ENCODE measurements at places on chromosomes 1 and 21. TPM values are rescaled to one million over a fixed set of nuclear protein-coding genes. Genes with fewer than 3 reads are reported as not detected.

The DPT gene
- total RNA-seq: not detected

The AKR7A3 gene
- under 0.01 TPM for total RNA-seq

DNA sequence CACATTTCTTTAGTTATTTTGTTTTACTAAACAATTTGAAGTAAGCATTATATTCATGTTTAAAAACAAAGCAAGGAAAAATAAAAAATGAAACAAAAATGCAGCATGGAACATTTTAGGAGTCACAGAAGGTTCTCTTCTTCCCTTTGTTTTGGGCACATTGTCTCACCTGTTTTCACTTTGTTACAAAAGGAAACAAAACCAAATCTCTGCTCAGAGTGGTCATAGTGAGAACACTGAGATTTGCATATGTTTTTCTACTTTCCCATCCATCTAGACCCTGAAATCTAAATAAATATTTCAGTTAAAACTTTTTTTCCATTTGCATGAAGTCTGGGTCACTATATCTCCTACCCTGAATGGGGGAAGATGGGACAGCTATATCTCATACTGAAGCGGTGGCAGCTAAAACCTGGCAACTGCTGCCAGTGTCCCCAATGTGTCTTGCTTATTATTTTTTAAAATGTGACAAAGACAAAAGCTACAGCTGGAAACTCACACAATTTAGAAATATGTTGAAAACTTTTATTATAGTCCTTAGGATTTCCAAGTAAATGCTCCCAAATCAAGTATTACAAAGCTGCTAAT is 3.5 kb downstream of the EXOC8 start:
- DNase-seq: no peak

The MRPS21 gene
- total RNA-seq: 42.9 TPM

GRCh38 chr1:227325156-227325555 is 6.9 kb upstream of the CDC42BPA start:
- no peak for DNase-seq

Data from lung microvascular endothelial cell (primary cell).